ENCODE measurements at places on chromosomes 1 and 21.

DNA sequence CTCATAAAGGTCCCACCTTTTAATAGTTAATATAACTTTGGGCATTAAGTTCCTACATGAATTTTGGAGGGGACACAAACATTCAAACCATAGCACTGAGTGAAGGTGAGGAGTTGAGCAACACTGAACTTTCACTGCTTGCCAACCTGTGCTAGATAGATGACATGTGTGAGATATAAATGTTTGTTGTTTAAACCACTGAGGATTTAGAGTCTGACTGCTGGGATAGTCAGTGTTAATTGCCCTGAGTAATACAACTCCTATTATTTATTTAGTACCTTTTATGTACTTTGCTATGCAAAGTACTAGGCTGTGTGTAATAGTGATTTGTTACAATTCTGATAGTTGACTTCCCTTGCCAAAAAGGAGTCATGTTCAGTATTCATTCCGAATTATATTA is 32.4 kb upstream of the SLC16A1 start:
- DNase-seq: no peak

- no peak for DNase-seq
These were observed 474.4 kb downstream of the SETD4 start for GRCh38 chr21:35585878-35586277.

GRCh38 chr1:68221980-68222373 is 10.3 kb downstream of the WLS start:
- DNase-seq: no peak

GRCh38 chr1:23200883-23201282 is 16.4 kb downstream of the HTR1D start:
- DNase-seq: no peak

DNA sequence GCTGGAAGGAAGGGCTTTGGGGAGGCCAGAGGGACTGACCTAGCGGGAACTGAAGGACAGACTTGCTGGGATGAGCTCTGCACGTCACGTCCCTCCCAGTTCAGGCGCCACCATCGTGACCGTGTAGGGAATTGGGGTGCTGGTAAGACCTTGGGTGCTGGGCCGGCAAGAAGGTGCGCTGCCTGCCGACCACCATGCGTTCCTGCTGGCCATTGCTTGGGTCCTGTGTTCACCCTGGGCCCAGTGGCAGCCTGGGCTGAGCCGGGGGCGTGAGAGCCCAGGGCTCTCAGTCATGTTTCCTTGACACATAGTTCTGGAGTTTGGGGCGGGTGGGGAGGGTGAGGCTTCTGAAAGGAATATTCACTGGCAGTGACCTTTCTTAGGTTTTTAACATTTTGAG is 176.0 kb downstream of the CAMTA1 start:
- DNase-seq: no peak

DNA sequence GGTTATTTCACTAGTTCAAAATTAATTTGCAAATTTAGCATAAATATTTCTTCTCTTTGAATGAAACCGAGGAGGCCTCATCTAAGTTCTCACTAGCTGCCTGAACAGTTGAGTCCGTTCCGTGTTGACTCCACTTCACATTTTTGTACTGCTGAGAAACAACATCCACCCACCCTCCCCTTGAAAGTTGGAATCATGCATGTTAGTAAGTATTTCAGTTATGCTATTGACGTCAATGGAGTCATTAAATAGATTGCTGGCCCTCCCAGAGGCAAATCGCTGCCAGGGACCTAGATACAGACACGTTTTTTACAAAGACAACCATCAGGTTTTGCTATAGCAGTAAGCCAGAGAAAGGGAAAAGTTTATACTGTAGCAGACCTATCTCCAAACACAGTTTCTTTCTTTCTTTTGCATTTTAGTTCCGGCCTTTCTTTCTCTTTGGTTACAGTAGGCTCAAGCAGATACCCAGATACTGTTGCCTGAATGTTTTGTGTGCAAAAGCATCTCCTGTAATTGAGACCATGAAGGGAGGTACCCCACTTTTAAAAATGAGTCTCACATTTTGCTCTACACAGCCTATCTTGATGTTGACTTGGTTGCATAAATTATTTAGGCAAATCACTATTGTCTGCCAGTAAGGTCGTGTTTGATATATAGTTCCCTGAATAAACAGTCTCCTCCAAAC is 262.6 kb upstream of the SGIP1 start:
- DNase-seq: peak; percentile 42

DNA sequence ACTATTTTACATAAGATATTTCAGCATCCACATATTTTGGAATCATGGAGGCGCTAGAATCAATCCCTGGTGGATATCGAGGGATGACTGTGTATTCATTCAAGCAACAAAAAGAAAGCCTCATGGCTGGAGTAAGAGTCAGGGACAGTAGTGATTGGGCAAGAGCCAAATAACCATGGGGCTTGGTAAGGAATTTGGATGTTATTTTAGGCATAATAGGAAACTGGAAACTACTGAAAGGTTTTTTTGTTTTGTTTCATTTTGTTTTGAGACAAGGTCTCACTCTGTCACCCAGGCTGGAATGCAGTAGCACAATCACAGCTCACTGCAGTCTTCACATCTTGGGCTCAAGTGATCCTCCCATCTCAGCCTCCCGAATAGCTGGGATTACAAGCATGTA is 33.8 kb upstream of the EYA3 start:
- DNase-seq: no peak

DNA sequence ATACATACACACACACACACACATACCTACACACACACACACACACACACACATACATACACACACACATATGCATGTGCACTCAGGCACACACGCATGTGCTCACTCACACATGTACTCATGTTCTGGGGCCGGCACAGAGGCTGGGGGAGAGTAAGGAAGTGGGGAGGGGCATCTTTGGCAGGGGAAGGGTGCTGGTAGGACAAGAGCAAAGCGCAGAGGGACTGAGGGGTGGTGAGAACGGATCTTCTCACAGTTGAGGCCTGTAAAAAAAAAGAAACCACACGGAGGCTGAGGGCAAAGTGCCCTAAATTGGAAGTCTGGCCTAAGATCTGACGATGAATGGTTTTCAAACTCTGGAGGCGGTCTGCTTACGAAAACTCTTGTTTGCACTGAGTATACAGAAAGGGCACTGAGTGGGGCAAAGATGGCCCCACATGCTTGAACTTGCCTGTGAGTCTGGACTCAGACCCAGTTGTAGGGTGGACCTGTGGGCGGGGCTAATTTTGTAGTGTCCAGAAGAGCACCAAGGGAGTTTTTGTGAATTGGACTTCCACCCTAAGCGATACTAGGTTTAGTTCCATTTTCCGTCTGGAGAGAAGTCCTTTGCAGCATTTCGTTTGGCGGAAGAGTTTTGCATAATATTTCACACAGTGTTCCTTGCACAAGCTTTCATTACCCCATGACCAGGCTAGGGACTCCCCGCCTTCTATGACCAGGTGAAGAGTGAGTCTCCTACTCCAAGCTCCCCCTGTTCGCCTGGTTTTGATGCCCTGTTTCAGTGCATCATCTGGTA is 79.3 kb upstream of the LYST start:
- DNase-seq: peak; percentile 39

- DNase-seq: no peak
These were observed 163.0 kb downstream of the SYT2 start for GRCh38 chr1:202547215-202547614.

DNA sequence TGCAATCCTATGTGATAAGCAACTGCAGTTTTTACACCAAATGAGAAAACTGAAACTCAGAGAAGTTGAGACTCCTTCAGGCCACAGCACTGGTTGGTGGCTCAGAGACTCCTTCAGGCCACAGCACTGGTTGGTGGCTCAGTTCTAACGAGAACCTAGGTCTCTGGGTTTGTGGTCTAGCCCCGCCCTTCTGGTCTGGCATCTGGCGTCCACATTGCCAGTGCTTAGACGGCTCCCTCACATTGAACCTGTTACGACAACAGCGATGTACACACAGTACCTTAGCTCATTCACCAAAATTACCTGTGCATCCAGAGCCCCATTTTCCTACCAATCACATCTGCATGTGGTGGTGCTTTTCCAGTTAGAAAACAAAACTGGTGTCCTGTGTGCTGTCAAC is 66.1 kb downstream of the NID1 start:
- peak; percentile 67 for DNase-seq

- no peak for DNase-seq
These were observed 23.4 kb upstream of the PODN start for GRCh38 chr1:53038566-53038965.

GRCh38 chr21:41566500-41567014 is 58.6 kb upstream of the TMPRSS2 start:
- DNase-seq: no peak

GRCh38 chr21:43343992-43344886 is 82.7 kb downstream of the SIK1 start:
- DNase-seq: no peak

GRCh38 chr1:109274533-109275476 is 8.1 kb downstream of the PSRC1 start:
- no peak for DNase-seq

GRCh38 chr1:46558966-46559365 is 7.5 kb upstream of the KNCN start:
- no peak for DNase-seq

- DNase-seq: peak; percentile 10
These were observed 62.4 kb upstream of the LRP8 start for GRCh38 chr1:53390261-53390660.

GRCh38 chr21:39630827-39631226 is 18.1 kb downstream of the B3GALT5 start:
- DNase-seq: no peak

GRCh38 chr1:10860682-10861081 is 64.2 kb upstream of the CASZ1 start:
- no peak for DNase-seq

GRCh38 chr1:112373806-112374205 is 22.2 kb upstream of the CTTNBP2NL start:
- no peak for DNase-seq

DNA sequence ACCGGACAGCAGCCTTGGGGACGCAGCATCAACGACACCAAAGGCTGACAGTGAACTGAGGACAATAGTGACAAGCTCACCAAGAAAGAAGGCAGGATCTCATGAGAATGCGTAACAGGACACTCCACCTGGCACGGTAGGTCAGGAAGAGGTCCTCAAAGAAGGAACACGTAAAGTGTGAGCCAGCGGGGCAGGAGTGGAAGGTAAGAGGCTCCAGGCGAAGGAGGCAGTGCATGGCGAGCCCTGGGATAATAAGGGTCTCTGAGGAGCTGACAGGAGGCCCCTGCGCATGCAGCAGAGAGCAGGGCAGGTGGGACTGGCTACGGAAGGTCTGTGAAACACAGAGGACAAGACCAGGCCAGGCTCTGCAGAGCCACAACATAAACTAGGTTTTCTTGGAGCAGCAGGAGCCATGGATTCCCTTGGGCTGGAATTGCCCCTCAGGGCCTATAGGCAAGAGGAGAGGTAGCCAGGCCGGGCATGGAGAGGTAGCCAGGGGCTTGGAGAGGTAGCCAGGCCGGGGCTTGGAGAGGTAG is 8.2 kb downstream of the LSS start:
- no peak for DNase-seq

- DNase-seq: no peak
These were observed 19.6 kb upstream of the TMEM54 start for GRCh38 chr1:32920833-32921232.

- no peak for DNase-seq
These were observed 417.3 kb downstream of the USH2A start for GRCh38 chr1:216005916-216006315.

DNA sequence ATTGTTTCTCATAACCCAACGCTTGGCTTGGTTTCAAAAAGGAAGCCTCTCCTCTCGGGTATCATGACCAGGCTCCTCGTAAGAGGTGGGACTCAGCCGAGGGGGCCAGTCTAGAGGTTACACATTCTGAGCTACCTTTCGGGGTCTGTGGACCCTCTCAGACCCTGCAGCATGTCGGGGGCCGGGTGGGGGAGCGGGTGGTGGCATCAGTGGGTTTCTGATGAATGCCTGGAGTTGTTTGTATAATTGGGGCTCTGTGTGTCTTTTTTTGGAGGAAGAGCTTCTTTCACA is 229.3 kb downstream of the CAMTA1 start:
- no peak for DNase-seq

GRCh38 chr1:241926141-241926540 is 31.4 kb upstream of the BECN2 start:
- no peak for DNase-seq

GRCh38 chr1:116997636-116998035 is 3.9 kb upstream of the CD101 start:
- no peak for DNase-seq

DNA sequence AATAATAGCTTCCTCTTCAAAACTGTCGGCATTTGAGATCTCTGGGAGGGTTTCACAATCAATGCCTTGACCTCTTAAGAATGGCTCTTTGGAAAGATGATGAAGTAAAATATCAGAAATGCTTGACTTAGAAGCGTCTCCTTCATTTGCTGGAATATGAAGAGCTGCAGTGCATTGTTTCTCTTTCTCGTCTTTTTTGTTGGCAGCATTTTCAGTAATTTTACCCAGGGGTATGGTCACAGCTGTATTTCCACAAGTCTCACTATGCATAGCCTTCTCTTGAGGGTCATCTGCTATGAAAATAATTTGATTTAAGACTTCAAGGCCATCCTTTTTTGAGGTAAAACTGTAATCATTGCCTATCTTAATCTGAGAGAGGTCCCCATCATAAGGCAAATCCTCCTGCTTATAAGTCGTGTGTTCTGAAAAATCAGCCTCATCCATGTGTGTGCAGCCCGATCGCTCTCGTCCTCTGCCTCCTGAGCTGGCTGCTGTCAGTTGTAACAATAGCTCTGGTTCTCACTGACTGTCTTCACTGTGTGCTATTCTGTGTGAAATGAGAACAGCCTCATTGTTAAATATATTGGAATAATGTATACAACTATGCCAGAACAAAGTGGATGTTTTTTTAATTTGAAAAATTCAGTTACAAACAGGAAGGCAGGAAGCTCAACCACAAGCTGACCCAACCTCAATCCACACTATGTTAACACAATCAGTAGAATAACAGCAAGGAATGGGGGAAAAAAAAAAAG is 4.5 kb downstream of the AKNAD1 start:
- peak; percentile 79 for DNase-seq

DNA sequence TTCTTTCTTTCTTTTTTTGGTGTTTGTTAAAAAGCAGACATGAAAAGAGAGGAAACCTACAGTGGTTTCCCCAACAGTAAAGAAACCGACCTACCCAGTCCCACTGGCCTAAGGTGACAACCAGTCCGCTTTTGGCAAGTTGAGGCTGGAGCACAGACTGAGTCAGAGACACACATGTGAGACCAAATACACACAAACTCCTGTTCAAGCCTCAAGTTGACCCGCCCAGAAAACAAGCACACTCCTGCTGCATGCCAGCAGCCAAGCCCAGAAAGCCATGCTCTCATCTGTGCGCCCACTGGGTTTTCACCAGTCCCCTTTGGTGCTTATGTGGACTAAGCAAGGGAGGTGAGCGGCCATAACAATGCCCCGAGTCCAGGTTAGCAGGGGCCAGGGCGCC is 64.6 kb upstream of the GPR153 start:
- DNase-seq: no peak

All from hematopoietic multipotent progenitor cell treated with erythropoietin and hydrocortisone succinate and interleukin-3 and kit ligand, for 4 days (in vitro differentiated cells).